ENCODE measurements at places on chromosomes 2 and 18.

GRCh38 chr2:219439506-219439905, 4.9 kb downstream of the SPEG start:
- no peak for DNase-seq

GRCh38 chr2:212646698-212647366, 108.2 kb upstream of the ERBB4 start:
- no peak for DNase-seq

- DNase-seq: no peak
Observed at GRCh38 chr18:11864471-11864870, 13.3 kb downstream of the CHMP1B start.

GRCh38 chr2:211408483-211408891, 852.1 kb downstream of the CPS1 start:
- no peak for DNase-seq

DNA sequence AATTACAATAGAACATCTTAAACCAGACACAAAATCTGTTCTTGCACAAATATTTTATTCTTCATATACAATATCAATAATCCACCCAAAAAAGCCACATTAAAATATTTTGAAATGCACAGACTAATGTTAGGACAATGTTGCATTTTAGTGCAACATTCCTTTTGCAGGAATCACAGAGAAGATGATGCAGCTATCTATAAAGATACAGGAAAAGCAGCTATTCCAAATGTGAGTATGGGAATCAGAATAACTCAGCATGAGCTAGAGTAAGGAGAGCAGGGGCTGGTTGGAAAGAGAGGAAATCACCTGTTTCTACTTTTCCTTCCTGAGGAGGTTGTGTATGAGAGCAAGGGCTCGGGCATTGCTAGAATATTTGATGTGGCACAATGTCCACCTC, 4.8 kb downstream of the C2orf66 start:
- DNase-seq: no peak

GRCh38 chr2:200477667-200478131, 32.2 kb downstream of the KCTD18 start:
- no peak for DNase-seq

DNA sequence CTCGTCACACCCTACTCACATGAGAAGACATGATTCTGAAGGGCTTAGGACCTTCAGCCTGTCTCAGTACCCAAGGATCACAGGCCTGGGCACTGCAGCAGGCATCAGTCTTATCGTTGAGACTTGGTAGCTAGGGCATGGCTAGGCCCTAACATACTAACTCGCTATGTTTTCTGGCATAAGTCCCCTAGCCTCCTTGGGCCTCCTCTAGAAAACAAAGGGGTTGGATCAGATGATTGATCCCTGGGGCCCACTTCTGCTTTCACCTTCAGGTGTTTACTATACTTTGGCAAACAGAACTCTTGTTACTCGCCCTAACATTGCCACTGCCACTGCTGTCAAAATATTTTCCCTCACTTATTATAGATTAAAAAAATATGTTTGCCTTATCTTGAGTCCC, 44.2 kb downstream of the VSNL1 start:
- DNase-seq: no peak

- no peak for DNase-seq
Observed at GRCh38 chr2:230885463-230886130, 20.9 kb downstream of the ITM2C start.

DNA sequence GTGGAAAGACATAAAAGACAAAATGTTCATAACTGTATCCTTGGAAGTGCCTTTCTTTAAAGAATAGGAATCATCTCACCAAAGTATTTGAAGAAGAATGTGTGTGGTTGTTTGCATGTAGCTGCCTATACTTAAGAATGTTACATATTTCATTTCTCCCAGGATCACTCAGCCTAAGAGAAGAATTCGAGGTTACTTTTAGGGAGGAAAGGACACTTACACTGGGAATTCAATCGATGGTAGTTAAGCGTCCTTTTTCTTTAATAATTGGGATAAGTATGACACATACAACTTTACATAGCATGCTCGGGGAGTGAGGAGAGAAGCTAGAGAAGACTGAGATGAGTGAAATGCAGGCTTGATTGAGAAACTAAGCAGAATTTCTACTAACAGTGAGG, 22.0 kb upstream of the CYP1B1 start:
- DNase-seq: no peak

All from activated CD4-positive, alpha-beta T cell treated with anti-CD3 and anti-CD28 coated beads for 48 hours (primary cell).